ENCODE measurements at places on chromosomes 11 and 22. TPM values are rescaled to one million over a fixed set of nuclear protein-coding genes. Genes with fewer than 3 reads are reported as not detected.

Gene UPK3A
- polyA plus RNA-seq: not detected

Gene TIRAP
- 5.8 TPM for polyA plus RNA-seq

Gene SCGB1D2
- polyA plus RNA-seq: 1.2 TPM

Gene CHADL
- 39.2 TPM for polyA plus RNA-seq

Gene MRPL21
- 144 TPM for polyA plus RNA-seq

Gene DDTL
- 2.7 TPM for polyA plus RNA-seq

Gene ANGPTL5
- polyA plus RNA-seq: 2.7 TPM

Gene MB
- polyA plus RNA-seq: 14,884 TPM

Gene UBQLN3
- polyA plus RNA-seq: 0.05 TPM

Gene SYT8
- polyA plus RNA-seq: not detected
